ENCODE measurements at places on chromosomes 3 and 15.

DNA sequence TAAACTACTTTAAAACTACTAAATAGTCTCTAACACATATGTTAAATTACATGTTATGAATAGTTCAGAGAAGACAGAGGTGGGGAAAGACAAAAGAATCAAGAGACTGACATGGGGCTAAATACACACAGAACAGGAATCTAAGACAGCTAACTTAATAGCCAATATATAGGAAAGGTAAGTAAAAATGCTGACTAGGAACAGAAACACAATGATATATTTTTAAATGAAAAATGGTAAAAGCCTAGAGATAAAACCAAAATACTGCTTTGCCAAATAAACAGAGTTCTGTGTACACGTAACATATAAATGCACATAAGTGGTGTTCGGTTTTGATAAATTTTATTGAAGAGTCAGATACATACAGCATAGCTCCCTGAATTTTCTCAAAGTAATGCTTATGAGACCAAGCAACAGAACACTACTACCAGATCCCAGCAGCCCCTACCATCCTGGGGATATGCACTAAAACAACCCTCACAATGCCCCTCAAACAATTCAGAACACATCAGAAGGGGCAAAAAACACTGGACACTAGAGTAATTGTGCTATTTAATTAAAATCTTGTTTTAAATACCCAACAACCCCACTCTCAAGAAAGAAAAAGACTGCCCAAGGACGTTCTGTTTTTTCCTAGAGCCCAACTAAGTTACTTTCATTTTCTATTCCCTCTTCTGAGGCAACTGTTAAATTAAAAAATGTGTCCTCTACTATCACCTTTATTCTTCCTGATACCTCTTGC is 121.1 kb downstream of the ADAM10 start:
- no peak for DNase-seq

DNA sequence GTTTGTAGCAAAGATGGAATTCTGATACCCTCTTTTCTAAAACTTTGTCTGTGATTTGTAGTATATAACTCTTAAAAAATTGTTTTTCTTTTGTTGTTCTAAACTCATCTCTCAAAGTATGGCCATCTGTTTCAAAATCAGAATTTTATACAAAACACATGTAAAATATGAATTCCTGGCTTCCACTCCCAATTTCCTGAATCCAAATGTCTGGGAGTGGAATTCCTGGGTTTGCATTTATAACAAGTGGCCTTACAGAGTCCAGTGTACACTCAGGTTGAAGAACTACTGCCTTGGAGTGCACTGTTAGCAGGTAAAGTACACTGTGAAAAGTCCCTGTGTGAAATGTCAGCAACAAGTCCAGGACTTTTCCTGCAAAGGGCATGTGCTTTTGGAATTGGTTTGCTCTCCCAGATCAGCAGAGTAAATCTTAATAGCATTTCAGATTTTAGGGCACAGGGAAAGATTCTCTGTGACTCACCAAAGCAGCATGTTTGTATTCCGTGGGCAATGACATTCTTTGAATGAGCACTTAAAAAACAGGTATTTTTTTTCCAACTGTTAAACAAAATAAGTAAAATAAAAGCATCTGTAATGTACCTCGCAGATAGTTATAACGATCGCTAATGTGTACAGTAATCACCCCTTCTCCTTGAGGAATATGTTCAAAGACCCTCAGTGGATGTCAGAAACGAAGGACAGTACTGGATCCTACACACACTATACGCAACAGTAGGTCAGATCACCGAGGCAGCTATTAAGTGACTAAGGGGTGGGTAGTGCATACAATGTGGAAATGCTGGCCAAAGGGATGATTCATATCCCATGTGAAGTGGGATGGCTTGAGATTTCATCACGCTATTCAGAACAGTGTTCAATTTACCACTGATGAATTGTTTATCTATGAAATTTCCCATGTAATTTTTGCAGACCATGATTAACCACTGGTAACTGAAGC is 2.0 kb upstream of the CLDN16 start:
- DNase-seq = no peak

- no peak for DNase-seq
These were observed 13.2 kb downstream of the TM4SF4 start for GRCh38 chr3:149487598-149488197.

- DNase-seq = no peak
These were observed 470.5 kb upstream of the THBS1 start for GRCh38 chr15:39110336-39110735.

DNA sequence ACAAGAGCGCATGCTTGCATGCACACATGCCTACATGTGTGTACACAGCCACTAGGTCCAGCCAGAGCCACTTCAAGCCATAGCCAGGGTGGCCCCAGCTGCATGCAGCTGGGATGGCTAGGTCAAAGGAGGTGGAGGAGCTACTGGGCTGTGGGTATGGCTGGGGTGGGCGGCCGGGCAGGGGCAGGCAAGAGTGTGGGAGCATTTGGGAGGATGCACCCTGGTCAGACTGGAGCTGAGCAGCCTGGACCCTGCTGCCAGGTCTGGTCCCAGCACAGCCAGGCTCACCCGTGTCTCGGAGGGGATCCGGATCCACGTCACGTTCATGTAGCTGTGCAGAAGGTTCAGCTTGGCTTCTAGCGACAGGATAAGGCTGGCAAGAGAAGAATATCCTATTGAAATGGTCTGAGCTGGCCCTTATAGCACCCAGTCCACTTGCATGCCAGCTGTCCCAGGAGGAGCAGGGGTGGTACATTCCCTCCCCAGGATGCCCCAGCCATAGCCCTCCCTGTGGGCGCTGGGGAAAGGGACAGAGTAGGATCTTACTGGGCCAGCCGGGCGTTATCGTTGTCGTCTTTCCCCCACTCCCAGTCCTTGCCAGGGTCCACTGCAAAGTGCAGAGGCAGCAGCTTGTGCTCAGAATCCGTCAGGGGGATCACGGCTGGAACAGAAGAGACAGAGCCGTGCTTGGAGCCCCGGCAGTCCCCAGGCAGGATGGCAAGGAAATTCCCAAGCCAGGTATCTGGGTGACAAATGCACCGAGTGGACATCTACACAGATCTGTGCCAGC is 160.5 kb downstream of the KLF13 start:
- DNase-seq = no peak

DNA sequence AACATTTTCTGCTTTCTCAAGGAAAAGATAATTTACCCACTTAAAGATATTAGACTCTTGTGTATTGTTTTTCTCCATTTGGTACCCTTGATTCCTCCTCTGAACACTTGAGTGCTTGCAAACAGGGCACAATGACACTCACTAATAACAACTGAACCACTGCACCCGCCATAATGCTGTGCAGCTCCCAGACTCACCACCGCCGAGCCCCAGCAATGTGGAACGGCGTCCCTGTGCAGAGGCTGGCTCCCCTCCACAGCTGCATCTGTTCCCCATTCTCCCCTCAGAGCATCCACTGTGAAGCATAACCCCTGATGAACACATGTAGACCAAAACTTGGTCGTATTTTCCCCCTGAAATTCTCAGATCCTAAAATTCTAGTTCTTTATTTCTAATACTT is 276.2 kb upstream of the PLSCR5 start:
- no peak for DNase-seq

GRCh38 chr3:43752905-43753304 is 62.2 kb downstream of the ABHD5 start:
- DNase-seq = no peak

DNA sequence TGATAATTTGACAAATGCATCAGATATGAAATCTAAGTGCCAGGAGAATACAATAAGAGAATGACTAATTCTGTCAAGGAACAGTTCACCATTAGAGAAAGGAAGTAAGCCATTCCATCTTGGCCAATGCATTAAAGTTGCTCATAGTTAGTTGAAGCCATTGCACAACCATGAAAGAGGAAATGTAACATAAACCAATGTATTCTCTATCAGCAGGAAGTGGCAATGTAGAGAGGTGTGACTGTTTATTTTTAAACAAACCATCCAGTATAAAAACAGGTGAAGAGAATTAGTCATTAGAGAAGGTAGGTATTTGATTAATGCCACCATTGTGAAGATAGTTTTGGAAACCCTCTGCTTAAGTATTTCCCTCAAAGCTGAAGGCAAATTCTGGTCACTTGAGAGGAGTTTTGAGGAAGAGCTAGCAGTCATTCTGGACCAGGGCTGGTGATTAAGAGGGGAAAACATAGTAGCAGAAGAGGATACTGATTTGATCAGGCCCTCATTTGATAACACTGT is 10.7 kb upstream of the ANXA2 start:
- no peak for DNase-seq

- no peak for DNase-seq
These were observed 19.9 kb downstream of the SMAD3 start for GRCh38 chr15:67085237-67085817.

DNA sequence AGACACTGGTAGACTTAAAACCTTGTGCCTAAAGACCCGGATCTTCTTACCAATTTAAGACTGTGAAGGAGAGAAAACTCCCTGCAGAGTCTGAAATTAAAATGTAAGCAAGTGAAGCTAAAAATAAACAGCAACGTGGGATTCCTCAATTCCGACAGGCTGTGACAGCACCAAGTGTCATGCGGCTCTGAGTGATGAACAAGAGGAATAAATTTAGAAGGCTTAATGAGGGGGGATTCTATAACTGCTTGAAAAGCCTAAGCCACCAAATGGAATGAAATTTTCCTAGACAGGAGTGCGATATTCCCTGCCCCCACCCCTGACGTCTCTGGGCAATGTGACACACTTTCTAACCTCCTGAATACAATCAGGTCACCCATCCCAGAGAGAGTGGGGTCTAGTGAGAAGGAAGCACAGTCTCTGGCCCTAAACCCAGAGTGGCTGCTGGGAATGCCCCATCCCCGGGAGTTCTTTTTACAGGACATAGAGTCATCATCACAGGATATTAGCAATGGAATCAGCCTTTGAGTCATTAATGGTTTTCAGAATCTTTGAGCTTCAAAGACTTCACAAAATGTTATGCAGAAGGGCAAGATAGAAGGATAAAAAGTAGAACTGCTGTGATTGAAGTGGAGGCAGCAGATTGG is 114.3 kb downstream of the EDEM1 start:
- DNase-seq = no peak

DNA sequence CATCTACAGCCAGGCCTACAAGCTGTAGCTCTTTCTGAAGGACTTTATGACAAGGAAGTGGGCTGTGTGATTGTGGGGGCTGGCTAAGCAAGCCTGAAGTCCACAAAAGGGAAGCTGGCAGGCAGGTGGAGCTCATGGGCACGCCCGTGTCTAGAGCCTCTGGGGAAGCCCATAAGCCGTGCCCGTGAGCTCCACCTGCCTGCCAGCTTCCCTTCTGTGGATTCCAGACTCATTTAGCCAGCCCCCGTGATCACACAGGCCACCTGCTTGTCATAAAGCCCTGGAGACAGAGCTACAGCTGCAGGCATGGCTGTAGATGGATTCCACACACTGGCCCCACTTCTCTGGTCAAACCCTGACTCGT is 15.2 kb downstream of the EFCC1 start:
- DNase-seq = no peak

- no peak for DNase-seq
These were observed 215.4 kb downstream of the GREM1 start for GRCh38 chr15:32933236-32933635.

DNA sequence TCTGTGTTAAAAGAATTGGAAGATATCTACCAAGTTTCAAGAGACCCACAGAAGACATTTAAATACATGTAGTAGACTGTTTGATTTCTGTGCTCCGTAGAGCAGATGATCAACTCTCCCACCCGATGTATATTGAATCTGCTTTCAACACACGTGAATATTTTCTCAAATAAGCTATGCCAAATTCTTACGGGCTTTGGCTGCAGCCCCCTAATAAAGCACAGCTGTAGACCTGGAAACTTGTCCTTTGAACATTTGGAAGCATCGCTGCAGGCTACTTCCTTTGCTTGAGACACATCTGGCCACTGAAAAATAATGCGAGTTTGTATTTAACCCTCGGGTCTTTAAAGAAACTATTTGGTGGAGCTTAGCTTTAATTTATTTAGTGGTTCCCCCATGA is 98.3 kb upstream of the SELENOK start:
- no peak for DNase-seq

Measured in stimulated activated CD8-positive, alpha-beta memory T cell treated with anti-CD3 and anti-CD28 coated beads, Interleukin-15, amount 100 ng/mL, for 24 hours (primary cell).